ENCODE measurements at places on chromosomes 16 and 17.

DNA sequence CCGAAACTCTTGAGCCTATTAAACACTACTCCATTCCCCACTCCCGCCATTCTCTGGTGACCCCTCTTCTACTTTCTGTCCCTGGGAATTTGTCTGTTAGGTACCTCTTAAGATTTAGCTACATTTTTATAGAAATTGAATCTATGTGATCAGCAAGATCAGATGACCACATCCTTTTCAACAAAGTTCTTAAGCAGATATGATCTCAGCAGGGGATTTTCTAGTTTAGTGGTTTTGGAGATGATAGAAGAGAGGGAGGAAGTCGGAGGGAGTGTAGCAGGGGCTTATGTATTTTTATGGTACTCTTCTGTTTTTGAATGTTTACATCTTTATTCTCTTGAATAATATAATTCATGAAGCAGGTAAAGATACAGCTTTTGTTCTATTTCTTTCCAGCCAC is 40.8 kb downstream of the RPA1 start:
- peak overlapping the region; percentile 62 for H3K4me3 ChIP-seq
- H3K4me1 ChIP-seq: peaks cover 75% of the 10 kb centered on the region
- H3K27ac ChIP-seq: peak overlapping the region; percentile 99
- peaks cover 44% of the 10 kb centered on the region for H3K36me3 ChIP-seq
- H3K27me3 ChIP-seq: no peaks in the 10 kb centered on the region
- DNase-seq: peak; percentile 28

DNA sequence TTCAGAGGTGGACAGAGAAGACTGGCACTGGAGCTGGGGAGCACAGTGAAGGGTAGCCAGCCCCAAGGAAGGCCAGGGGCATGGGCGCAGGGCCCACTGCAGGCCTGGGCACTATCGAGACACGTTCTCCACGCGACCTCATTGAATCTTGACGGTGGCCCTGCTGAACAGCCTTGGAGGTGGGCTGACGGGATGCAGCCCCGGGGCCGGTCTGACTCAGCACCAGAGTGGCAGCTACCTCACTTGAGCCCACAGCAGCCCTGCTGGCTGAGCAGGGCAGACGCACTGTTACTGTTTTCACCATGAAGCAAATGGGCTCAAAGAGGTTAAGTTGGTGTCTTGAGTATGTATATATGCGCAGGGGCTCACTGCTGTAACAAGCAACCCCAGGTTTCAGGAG is 78.8 kb upstream of the FOXF1 start:
- no peaks in the 10 kb centered on the region for H3K27me3 ChIP-seq
- H3K36me3 ChIP-seq: no peaks in the 10 kb centered on the region
- H3K27ac ChIP-seq: no peak overlapping the region
- DNase-seq: no peak
- H3K4me3 ChIP-seq: no peak overlapping the region

DNA sequence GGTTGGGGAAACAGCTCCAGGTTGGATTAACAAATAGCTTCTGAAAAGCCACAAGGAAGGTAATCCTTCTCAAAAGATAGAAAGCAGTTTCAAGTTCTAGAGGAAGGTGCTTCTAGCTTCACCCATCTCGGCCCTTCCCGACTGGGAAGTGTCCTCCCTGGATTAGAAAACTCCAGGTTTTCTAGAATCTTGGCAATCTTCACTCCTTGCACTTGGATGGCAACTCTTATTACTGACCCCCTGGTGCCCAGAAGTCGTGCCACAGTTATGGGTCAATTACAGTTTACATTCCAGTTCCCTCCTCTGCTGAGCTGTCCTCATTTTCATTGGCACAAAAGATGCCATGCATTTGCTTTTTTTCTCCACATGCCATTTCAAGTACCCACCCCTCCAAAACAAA is 65.6 kb downstream of the SMG6 start:
- H3K4me1 ChIP-seq: peaks cover 74% of the 10 kb centered on the region
- no peak overlapping the region for H3K27ac ChIP-seq
- DNase-seq: no peak
- no peaks in the 10 kb centered on the region for H3K27me3 ChIP-seq
- H3K36me3 ChIP-seq: peaks cover 33% of the 10 kb centered on the region

- no peaks in the 10 kb centered on the region for H3K36me3 ChIP-seq
- DNase-seq: no peak
- H3K4me1 ChIP-seq: no peaks in the 10 kb centered on the region
Measured at GRCh38 chr16:54628796-54629625, 301.7 kb upstream of the IRX5 start.

DNA sequence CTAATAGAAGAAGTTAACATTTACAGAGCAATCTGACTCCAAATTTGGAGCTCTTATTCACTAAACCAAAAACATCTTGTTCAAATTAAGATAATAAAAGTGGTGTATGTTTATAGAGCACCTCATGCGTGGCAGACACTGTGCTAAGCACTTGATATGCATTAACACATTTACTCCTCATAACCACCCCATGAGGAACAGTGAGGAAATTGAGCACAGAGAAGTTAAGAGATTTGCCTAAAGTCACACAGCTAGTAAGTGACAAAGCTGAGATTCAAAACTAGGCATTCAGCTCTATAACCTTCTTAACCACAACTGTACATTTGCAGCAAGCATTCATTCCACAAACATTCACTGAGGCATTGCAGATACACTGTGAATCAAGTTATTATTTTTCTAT is 94.0 kb downstream of the VAT1L start:
- no peaks in the 10 kb centered on the region for H3K4me1 ChIP-seq
- DNase-seq: no peak
- no peak overlapping the region for H3K27ac ChIP-seq
- no peak overlapping the region for H3K4me3 ChIP-seq

DNA sequence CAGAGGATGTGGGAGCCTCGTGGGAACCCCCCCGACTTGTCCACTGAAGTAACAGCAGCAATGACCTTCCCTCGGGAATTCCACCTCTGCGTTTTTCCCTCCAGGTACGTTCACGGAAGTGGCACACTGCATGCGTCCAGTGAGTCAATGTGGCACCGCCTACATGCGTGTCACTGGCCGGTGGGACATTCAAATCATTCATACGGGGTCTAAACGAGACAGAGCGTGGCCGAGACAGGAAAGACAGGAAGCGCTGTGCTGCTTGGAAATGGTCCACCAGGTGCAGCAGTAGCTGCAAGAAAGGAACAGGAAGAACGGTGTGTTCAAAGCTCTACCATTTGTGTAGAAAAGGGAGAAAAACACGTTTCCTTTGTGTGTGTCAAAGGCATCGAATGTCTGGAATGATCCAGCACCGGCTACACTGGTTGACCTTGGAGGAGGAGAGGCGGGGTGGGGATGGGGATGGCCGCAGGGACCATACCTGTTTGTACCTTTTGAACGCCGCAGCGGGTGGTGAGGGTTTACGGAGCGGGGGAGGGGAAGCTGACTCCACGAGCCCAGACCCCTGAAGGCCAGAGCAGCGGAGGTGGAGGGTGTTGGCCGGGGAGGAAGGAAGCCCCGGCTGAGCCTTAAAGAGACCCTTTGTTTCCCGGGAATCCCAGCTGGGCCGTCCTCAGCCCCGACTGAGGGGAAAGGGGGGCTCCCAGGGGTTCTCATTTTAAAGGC is 1.7 kb upstream of the PGAP6 start:
- peaks cover 16% of the 10 kb centered on the region for H3K27me3 ChIP-seq
- H3K4me1 ChIP-seq: peaks cover 7% of the 10 kb centered on the region
- DNase-seq: no peak
- no peaks in the 10 kb centered on the region for H3K36me3 ChIP-seq
- H3K27ac ChIP-seq: peak overlapping the region; percentile 36
- peak overlapping the region; percentile 82 for H3K4me3 ChIP-seq

DNA sequence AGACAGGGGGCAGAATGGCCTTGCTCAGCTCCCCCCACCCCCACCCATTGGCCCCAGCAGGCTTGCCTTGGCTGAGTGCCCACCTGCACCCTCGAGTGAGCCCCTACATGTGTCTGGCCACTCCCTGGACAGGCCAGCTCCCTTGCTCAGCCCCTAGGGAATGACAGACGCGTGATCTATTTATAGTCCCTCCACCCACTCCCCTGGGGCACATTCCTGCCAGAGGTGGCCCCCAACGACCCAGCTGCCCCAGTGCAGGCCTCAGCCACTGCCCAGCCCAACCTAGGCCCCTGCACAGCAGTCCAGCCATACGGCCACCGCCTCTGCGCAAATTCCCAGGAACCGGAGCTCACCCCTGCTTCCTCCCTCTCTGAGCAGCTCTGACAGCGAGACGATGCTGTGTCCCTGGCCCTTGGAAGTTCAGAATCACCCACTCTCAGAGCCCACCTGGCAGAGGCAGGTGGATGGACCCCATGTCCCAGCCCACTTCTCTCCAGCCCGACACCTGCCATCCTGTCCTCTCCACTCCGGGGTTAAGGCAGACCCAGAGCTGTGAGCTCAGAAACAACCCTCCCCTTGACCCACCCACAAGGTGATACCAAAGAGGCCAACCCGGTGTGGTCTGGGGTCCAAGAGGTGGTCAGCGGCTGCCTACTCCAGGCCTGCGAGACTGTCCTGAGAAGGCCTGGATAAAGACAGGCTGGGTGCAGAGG is 11.5 kb upstream of the P2RX1 start:
- DNase-seq: no peak
- H3K4me1 ChIP-seq: no peaks in the 10 kb centered on the region
- H3K4me3 ChIP-seq: no peak overlapping the region
- H3K27me3 ChIP-seq: no peaks in the 10 kb centered on the region
- peaks cover 15% of the 10 kb centered on the region for H3K36me3 ChIP-seq

DNA sequence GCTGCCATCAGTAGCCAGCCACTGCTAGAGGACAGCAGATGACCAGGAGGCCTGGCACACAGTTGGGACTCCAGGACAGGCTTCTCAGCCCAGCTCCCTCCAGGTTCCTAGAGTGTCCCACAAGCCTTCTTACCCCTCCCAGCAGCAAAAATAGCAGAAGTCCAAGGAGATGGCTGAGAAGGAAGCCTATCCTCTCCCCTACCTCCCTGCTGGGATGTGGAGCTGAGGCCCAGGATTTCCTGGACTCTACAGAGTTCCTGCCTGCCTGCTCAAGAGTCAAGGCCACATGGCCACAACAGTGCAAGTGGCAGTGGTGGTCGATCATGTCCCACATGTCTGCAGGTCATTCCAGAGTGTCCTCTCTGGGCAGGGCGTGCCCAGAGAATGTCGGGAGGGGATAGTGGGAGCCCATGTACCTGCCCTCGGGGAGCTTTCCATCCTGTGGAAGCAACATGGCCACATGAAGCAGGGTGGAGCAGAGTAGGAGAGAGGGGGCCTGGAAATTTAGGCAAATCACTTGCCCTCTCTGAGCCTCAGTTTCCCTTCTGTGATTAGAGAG is 7.7 kb upstream of the HROB start:
- H3K27me3 ChIP-seq: no peaks in the 10 kb centered on the region
- H3K36me3 ChIP-seq: no peaks in the 10 kb centered on the region
- no peak overlapping the region for H3K4me3 ChIP-seq
- H3K27ac ChIP-seq: no peak overlapping the region

DNA sequence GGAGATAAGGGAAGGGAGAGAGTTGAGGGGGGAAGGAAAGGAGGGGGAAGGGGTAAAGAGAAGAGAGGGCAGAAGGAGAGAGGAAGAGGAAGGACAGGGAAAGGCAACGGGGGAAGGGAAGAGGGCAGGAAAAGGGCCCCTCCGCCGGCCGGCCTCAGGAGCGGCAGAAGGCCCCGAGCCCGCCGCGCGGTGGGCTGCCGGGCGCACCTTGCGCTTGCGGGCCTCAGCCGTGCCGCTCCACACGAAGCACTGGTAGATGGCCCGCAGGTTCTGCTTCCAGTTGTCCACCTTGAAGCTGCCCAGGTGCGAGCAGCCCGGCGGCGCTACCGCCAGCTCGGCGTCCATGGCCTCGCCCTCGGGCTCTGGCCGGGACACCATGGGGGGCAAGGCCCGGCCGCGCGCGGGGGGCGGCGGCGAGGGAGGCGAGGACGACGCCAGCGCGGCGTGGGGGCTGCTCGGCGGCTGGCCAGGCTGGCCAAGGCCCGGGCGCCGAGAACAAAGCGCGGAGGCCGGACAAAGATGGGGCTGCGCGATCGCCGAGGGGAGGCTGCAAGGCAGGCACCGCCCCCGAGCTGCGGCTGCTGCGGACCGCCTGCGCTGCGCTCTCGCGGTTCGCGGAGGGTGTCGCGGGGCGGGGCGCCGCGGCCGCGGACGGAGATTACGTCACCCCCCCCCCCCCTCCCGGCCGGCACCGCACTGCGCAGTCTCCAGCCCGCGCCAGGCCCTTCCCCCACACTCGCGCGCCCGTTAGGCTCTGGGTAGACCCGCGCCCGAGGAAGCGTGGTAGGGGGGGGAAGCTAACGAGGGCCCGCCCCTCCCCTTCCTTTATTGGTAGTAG is at the start of gene USP22:
TSS of gene USP22 (minus strand) at position 554 of the 838 bp plus-strand sequence. CDS start at position 378, 176 bp downstream.
- H3K4me3 ChIP-seq: peak within 1 kb of the TSS; percentile 100
- peak within 1 kb of the TSS; percentile 97 for H3K27ac ChIP-seq
- H3K36me3 ChIP-seq: peaks cover 10% of the 10 kb centered on the region
- H3K27me3 ChIP-seq: no peaks in the 10 kb centered on the region

GRCh38 chr17:35170968-35171771 is 23.0 kb downstream of the SLC35G3 start:
- H3K4me1 ChIP-seq: peaks cover 35% of the 10 kb centered on the region
- peaks cover 2% of the 10 kb centered on the region for H3K36me3 ChIP-seq

DNA sequence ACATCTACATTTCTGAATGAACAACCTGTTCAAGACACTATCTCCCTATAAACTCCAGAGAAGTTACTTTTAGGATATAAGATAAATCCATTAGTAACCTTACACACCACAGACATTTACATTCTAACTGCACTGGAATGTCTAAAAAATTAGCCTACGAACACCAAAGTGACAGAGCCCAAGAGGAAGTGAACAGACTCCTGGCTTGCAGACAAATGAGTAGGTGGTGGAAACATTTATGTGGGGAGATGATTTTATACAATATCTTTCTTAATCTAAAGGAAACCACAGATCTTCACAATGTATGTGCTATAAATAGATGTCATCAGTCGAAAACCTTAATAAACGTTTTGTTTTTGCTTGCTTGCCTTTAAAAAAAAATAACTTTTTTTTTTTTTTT is 18.8 kb downstream of the ZNF652 start:
- peaks cover 2% of the 10 kb centered on the region for H3K27me3 ChIP-seq
- peak overlapping the region; percentile 83 for H3K27ac ChIP-seq
- H3K4me1 ChIP-seq: peaks cover 62% of the 10 kb centered on the region
- H3K36me3 ChIP-seq: peaks cover 5% of the 10 kb centered on the region
- H3K4me3 ChIP-seq: peak overlapping the region; percentile 72

DNA sequence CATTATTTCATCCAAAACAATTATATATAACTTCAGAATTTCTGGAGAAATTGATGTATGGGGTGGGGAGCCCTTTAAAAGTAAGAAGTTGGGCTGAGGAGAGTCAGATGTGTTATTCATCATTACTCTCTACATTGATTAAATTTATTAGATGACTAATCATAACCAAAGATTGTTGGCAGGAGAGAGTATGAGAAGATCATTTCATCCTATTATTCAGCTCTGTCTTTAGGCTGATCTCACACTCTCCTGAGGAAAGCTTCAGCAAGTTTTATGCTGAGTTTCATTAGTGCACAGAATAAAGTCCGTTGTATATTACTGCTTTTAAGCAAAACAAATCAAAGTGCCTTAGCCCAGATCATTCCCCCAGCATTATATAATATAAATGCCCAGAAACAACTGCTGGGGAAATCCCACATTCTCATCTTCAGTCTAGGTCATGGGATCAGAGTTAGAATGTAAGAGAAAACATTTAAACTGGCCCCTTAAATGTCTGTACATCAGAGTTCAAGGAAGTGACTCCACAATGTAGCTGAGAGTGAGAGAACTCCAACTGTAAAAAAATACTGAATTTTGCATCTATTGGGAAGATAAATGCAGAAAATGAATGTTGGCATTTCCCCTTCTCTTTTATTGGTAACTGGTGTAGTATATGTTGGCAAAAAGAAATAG is 130.1 kb upstream of the HLF start:
- no peaks in the 10 kb centered on the region for H3K4me1 ChIP-seq
- DNase-seq: no peak
- H3K4me3 ChIP-seq: no peak overlapping the region
- H3K36me3 ChIP-seq: no peaks in the 10 kb centered on the region
- no peak overlapping the region for H3K27ac ChIP-seq
- H3K27me3 ChIP-seq: no peaks in the 10 kb centered on the region
